Activated T-helper 1 cell treated with anti-CD3 and anti-CD28 coated beads, Interleukin-2, amount 50 U/mL, for 16 hours (primary cell): ENCODE measurements at places on chromosomes 1 and 21.

DNA sequence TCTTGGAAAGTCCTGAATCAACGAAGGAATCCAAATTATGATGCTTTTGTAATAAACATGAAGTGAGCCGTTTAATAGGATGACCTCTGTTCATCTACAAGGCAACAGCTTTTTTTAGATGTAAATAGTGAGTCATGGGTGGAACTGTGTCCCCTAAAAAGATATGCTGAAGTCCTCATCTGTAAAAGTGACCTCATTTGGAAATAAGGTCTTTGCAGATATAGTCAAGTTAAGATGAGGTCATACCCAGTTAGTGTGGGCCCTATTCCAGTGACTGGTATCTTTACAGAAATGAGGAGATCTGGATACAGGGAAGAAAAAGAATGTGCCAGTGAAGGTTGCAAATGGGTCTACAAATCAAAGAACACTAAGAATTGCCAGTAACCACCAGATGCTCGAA lies 1287.3 kb upstream of the ADGRL4 start:
- no peak for DNase-seq

DNA sequence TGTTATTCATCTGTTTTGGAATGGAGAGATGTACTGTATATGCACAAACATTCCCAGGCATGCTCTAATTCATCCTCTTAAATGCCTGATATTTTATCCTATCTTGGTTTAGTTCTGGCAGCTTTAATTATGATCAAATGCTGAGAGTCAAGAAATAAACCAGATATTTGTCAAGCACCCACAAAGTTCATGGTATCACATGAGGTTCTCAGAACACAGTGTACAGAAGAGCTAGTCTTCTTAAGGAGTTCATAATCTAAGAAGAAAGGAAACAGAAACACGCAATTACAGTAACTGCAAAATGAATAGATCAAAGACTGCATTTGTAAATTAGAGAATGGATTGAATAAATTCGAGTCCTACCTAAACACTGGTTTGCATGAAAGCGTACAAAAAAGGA lies 58.3 kb upstream of the KCNH1 start:
- no peak for DNase-seq

GRCh38 chr1:207654320-207654719 lies 9.4 kb downstream of the CR1L start:
- no peak for DNase-seq

- DNase-seq, result no peak
Observed at GRCh38 chr1:110176299-110176956, 26.1 kb downstream of the SLC6A17 start.

GRCh38 chr1:16631248-16632043 lies 18.1 kb upstream of the NBPF1 start:
- no peak for DNase-seq

GRCh38 chr1:235942979-235943575 lies 76.4 kb upstream of the LYST start:
- no peak for DNase-seq

GRCh38 chr1:219506473-219506899 lies 106.4 kb downstream of the ZC3H11B start:
- DNase-seq, result no peak

- no peak for DNase-seq
Observed at GRCh38 chr1:21267191-21268077, 22.8 kb downstream of the ECE1 start.

- DNase-seq, result no peak
Observed at GRCh38 chr1:115426231-115426771, 88.3 kb upstream of the NGF start.

DNA sequence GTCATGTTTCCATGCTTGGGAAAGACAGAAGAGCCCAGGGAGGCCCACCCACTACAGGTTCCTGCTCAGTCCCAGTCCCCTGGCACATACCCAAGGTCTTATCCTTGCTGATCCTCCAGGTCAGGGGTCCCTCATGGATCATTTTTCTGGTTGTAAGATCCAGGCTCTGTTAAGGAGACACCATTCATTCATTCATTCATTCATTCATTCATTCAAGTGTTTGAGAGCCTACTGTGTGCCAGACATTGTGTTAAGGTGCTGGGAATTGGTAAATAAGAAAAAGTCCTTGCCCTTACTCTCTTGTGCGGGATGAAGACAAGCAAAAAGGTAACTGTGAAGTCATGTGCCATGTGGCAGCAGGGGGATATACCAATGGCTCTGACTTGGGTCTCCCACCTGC lies 23.8 kb downstream of the LRRC71 start:
- no peak for DNase-seq
